ENCODE measurements at places on chromosomes 3 and 15.

GRCh38 chr15:57562196-57562769 is 29.4 kb upstream of the MYZAP start:
- peak; percentile 12 for DNase-seq

DNA sequence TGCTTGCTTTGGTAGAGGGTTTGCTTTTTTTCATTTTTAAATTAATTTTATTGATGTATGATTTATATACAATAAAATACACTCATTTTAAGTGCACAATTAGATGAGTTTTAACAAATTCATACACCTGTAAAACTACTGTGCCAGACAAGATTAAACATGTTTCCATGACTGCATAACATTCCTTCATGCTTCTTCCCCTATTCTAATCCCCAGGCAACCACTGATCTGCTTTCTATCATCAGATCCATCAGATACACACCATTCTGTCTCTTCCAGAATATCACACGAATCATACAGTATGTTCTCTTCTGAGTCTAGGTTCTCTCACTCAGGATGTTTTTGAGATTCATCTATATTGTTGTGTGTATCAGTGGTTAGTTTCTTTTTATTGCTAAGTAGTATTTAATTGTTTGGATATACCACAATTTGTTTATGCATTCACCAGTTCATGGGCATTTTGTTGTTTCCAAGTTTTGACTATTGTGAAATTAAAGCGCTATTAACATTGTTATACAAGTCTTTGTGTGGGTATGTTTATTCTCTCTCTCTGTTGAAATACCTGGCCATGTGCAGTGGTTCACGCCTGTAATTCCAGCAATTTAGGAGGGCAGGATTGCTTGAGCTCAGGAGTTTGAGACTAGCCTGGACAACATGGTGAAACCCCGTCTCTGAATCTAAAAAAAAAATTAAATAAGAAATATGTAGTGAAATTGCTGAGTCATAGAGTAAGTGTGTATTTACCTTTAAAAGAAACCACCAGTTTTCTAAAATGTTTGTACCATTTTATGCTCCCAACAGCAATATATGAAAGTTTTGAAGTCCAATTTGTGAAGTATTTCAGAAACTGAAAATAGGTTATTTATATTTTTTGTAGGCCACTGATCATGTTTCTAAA is 7.0 kb upstream of the TFG start:
- no peak for DNase-seq

GRCh38 chr3:53750253-53751210 is 95.7 kb downstream of the CHDH start:
- DNase-seq = peak; percentile 9

DNA sequence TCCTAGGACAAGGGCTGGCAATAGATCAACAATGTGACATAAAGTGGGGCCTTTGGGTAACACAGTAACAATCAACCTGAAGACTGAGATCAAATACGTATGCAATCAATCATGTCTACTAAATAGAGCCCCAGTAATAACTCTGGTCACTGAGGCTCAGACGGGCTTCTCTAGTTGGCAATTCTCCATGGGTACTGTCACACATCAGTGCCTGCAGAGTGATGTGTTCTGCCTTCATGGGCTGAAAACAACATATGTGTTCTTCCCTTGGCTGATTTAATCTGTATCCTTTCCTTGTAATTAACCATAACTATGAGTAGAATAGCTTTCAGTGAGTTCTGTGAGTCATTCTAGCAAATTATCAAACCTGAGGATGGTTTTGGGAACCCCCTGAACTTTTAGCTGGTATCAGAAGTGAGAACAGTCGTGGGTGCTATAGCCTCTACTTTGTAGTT is 113.6 kb downstream of the TMCO5A start:
- DNase-seq = no peak

All from stimulated activated CD4-positive, alpha-beta T cell treated with anti-CD3 and anti-CD28 coated beads, Interleukin-15, amount 100 ng/mL, for 24 hours (primary cell).